ENCODE measurements at places on chromosomes 3 and 15. TPM values are rescaled to one million over a fixed set of nuclear protein-coding genes. Genes with fewer than 3 reads are reported as not detected.

- H3K36me3 ChIP-seq, result peaks cover 38% of the 10 kb centered on the region
- H3K4me1 ChIP-seq, result peaks cover 53% of the 10 kb centered on the region
Observed at GRCh38 chr3:38119821-38120692, 16.9 kb downstream of the ACAA1 start.

DNA sequence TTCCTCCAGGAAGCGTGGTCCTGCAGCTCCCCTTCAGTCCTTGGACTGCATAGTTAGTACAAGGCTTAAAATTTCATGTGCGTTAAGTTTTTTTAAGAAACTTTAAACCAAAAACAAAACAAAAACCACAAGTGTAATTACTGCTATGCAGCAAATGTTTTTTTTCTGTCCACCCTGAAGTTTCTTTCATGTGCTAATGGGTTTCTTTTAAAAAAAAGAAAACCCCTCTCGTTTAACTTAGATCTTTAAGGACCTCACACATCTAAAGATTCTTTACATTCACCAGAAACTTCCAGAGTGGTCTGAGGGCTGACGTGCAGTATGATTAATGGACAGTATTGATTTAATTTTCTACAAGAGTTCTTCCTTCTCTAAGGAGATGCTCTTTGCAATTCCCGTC lies 72.0 kb upstream of the PYGO1 start:
- no peak for DNase-seq
- no peaks in the 10 kb centered on the region for H3K36me3 ChIP-seq
- H3K27me3 ChIP-seq, result no peaks in the 10 kb centered on the region
- H3K27ac ChIP-seq, result no peak overlapping the region
- no peak overlapping the region for H3K4me3 ChIP-seq

DNA sequence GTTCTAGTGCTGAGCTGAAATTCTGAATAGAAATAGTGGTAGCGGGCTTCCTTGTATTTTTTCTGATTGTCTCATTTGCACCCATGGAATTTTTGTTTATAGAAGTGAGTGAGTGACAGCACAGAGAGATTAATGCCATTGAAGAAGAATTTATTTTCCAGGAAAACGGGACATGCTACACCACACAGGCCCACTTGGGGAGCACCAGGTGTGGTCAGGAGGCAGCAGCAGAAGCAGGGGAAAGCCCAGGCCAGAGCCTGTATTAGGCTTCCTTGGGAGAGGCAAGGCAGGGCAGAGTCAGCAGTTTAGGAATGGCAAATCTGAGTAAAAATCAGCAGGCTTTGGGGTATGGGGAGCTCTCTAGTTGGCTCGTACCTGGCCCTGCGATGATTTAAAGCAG lies 88.4 kb upstream of the ATP11B start:
- no peak for DNase-seq
- H3K27ac ChIP-seq, result no peak overlapping the region
- H3K36me3 ChIP-seq, result no peaks in the 10 kb centered on the region
- no peak overlapping the region for H3K4me3 ChIP-seq
- no peaks in the 10 kb centered on the region for H3K27me3 ChIP-seq
- H3K4me1 ChIP-seq, result peaks cover 2% of the 10 kb centered on the region

- no peak for DNase-seq
- H3K27me3 ChIP-seq, result no peaks in the 10 kb centered on the region
- no peak overlapping the region for H3K27ac ChIP-seq
Observed at GRCh38 chr3:11552289-11553264, 91.1 kb downstream of the VGLL4 start.

GRCh38 chr15:66149871-66150270 lies 103.7 kb downstream of the MEGF11 start:
- H3K27me3 ChIP-seq, result no peaks in the 10 kb centered on the region
- no peaks in the 10 kb centered on the region for H3K36me3 ChIP-seq
- no peaks in the 10 kb centered on the region for H3K4me1 ChIP-seq
- H3K27ac ChIP-seq, result no peak overlapping the region

CCK gene
- total RNA-seq, result 0.25 TPM

SENP8 gene
- total RNA-seq, result 0.67 TPM

DNA sequence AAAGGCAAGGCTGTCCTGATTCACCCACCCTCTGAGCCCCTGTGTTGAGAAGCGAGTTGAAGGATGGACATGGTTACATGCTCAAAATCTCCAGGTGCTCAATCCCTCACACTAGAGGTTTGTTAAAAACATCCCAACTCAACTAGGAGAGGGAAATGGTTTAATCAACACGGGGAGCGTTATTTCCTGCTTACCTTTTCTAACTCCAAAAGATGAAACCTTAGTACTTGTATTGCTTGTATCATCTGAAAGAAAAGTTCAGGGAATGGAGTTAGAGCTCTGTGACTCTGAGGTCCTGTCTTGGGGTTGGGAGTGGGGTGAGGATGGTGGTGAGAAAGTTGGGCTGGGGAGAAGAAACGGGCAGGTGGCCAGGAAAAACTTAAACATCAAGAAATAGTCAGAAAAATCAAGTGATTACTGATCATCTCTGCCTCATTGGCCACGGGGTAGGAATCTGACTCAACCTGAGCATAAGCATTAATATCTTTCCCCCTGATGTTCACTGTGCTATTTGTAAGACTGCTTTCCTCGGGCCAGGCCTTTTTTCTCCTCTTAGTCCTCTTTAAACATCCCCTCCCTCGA lies 5.9 kb downstream of the MEIS2 start:
- H3K27me3 ChIP-seq, result no peaks in the 10 kb centered on the region
- no peak overlapping the region for H3K4me3 ChIP-seq
- H3K27ac ChIP-seq, result no peak overlapping the region
- no peak for DNase-seq
- H3K4me1 ChIP-seq, result no peaks in the 10 kb centered on the region
- peaks cover 7% of the 10 kb centered on the region for H3K36me3 ChIP-seq

DNA sequence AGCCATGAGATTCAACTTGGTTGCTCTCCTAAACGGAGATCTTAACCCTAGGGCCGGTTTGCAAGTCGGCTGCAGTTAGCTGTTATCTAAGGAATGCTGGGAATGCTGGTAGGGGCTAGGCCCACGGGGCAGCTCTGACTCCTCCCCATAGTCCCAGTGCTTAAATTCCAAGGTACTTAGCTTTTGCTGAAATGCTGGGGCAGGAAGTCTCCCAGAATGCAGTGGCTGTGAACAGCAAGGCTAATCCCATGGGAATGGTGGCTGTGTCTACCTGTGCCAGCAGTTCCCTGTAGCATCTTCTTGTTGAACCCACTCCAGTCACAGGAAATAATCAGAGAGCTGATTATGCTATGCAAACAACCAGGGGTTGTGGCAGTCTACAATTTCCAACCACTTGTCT lies 102.5 kb upstream of the TJP1 start:
- H3K4me1 ChIP-seq, result peaks cover 7% of the 10 kb centered on the region
- H3K27me3 ChIP-seq, result no peaks in the 10 kb centered on the region
- no peaks in the 10 kb centered on the region for H3K36me3 ChIP-seq
- no peak overlapping the region for H3K4me3 ChIP-seq
- no peak for DNase-seq

IL12A gene
- 0.08 TPM for total RNA-seq

DNA sequence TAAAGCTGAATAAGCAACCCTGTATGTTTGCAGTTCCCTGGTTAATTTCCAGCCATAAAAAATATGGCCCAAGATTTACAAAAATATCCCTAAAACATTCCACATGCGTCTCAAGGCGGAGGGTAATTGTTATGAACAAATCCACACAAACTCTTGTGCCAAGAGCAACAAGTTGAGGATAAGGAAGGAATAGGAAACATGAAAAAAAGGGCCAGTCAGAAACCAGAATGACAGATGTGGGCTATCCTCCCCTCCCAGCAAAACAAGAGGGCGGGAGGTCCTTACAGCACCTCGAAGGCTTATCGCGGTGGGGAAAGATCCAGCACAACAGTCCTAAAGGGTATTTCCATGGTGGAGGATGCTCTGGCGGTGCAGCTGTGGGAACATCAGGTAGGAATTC lies 155.6 kb upstream of the HES1 start:
- H3K27ac ChIP-seq, result no peak overlapping the region
- H3K27me3 ChIP-seq, result no peaks in the 10 kb centered on the region
- DNase-seq, result no peak
- H3K36me3 ChIP-seq, result no peaks in the 10 kb centered on the region
- H3K4me1 ChIP-seq, result no peaks in the 10 kb centered on the region

CYP8B1 gene
- 21.2 TPM for total RNA-seq

DNA sequence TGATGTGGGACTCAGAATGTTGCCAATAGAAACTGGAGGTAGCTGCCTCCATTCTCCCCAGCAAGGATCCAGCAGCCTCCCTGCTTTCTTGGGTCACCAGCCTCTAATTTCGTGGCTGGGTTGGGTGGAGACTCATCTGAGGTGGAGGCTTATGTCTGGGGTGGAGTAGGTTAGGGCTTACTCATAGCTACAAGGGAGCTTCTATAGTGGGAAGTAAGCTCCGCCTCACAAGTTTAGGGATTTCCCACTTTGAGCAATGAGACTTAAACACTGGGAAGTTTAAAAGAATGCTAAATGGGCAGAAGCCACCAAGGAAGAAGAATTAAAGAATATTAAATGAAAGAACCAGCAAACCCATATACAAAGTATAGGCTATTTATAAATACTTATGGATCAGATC lies 63.8 kb downstream of the GJD2 start:
- no peaks in the 10 kb centered on the region for H3K4me1 ChIP-seq
- no peaks in the 10 kb centered on the region for H3K36me3 ChIP-seq
- DNase-seq, result no peak
- H3K27me3 ChIP-seq, result no peaks in the 10 kb centered on the region
- H3K4me3 ChIP-seq, result no peak overlapping the region

DNA sequence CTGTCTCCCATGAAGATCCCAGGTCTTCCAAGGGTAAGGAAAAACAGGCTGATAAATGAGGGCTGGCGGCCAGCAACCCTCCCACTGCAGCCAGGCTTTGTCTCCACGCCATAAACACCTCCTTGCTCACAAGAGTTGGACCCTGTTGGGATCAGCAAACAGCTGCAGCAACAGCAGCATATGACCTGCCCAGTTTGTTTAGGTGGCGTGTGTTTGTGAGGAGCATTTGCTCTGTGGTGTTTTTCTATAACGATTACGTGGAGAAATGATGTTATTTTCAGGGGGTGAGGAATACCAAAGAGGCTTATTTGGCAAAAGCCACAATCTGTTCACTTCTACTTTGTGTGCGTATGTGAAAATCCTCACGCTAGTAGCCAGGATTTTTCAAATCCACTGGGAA lies 58.5 kb downstream of the RFTN1 start:
- H3K27me3 ChIP-seq, result no peaks in the 10 kb centered on the region
- no peak overlapping the region for H3K4me3 ChIP-seq
- no peak overlapping the region for H3K27ac ChIP-seq
- H3K4me1 ChIP-seq, result no peaks in the 10 kb centered on the region

GRCh38 chr3:136658946-136659682 lies 93.1 kb downstream of the STAG1 start:
- no peak overlapping the region for H3K4me3 ChIP-seq
- DNase-seq, result no peak
- H3K4me1 ChIP-seq, result peaks cover 3% of the 10 kb centered on the region
- no peaks in the 10 kb centered on the region for H3K36me3 ChIP-seq

CCR3 gene
- total RNA-seq, result not detected

GRCh38 chr15:64157599-64158125 lies 5.2 kb downstream of the PPIB start:
- peaks cover 49% of the 10 kb centered on the region for H3K36me3 ChIP-seq

- H3K4me3 ChIP-seq, result no peak overlapping the region
- no peaks in the 10 kb centered on the region for H3K27me3 ChIP-seq
- no peaks in the 10 kb centered on the region for H3K4me1 ChIP-seq
- no peak for DNase-seq
- H3K36me3 ChIP-seq, result no peaks in the 10 kb centered on the region
Observed at GRCh38 chr15:57784081-57784511, 77.6 kb downstream of the POLR2M start.

PLIN1 gene
- total RNA-seq, result 46.0 TPM

DNA sequence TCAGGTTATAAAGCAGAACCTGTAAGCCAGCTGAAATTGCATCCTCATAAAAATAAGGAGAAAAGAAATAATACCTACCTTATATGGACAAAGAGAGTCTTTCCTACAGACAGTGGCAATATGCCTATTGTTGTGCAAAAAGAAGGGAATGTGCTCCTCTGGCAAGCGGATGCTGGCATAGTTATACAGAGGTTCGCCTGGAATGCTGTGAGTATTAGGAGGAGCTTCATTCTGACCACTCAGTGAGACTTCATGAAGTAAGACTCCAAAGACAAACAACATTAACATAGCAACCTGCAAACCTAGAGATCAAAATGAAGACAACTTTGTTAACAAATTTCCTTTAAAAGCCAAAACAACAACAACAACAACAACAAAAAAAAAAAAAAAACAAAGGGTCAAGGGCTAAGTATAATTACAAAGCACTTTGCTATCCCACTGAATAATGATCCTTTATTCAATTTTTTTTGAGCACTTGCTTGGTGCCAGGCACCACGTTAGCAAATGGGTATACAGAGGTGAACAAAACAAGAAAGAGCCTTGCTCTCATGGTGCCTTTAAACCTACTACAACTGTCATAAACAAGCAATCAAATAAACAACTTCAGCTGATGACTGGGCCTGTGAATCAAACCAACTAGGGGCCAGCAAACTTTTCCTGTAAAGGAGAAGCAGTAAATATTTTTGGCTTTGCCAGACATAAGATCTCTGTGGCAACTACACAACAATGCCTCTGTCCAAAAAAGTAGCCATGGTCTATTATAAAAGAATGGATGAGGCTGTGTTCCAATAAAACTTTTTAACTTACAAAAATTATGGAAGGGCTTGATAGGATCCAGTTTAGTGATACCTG lies 3.7 kb downstream of the EOGT start:
- H3K27me3 ChIP-seq, result no peaks in the 10 kb centered on the region
- no peak overlapping the region for H3K4me3 ChIP-seq
- no peak for DNase-seq
- H3K36me3 ChIP-seq, result peaks cover 10% of the 10 kb centered on the region
- H3K27ac ChIP-seq, result no peak overlapping the region

DNA sequence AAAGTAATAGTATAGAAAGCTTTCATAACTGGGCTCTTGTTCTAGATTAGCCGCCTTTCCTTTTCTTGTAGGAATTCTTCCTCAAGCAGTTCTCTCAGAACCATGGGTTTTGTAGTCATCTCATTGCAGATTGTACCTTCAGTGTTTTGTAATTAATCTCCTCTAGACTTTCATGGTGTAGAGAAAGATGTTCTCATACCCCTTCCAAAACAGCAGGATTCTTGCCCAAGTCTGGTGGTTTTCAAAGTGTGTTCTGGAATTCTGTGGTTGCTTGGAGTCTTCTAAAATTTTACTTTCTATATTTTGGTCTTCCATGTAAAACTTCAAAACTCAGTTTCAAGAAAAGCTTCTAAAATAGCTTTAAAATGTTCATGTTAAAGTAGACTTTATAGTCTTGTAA lies 293.8 kb downstream of the PTPRG start:
- DNase-seq, result no peak
- no peaks in the 10 kb centered on the region for H3K36me3 ChIP-seq
- no peaks in the 10 kb centered on the region for H3K27me3 ChIP-seq

- no peaks in the 10 kb centered on the region for H3K27me3 ChIP-seq
- no peak for DNase-seq
- no peaks in the 10 kb centered on the region for H3K4me1 ChIP-seq
- no peak overlapping the region for H3K27ac ChIP-seq
- no peaks in the 10 kb centered on the region for H3K36me3 ChIP-seq
Observed at GRCh38 chr3:109072194-109072593, 45.7 kb downstream of the MORC1 start.

- H3K36me3 ChIP-seq, result no peaks in the 10 kb centered on the region
- H3K4me3 ChIP-seq, result no peak overlapping the region
- H3K27me3 ChIP-seq, result no peaks in the 10 kb centered on the region
- no peak for DNase-seq
Observed at GRCh38 chr15:49988766-49989165, 130.3 kb downstream of the ATP8B4 start.

- H3K4me1 ChIP-seq, result no peaks in the 10 kb centered on the region
- no peak overlapping the region for H3K4me3 ChIP-seq
- H3K27me3 ChIP-seq, result no peaks in the 10 kb centered on the region
Observed at GRCh38 chr3:27031476-27031875, 337.7 kb downstream of the NEK10 start.

- DNase-seq, result no peak
- no peak overlapping the region for H3K4me3 ChIP-seq
- no peaks in the 10 kb centered on the region for H3K4me1 ChIP-seq
- no peak overlapping the region for H3K27ac ChIP-seq
Observed at GRCh38 chr3:186268616-186269448, 93.2 kb downstream of the DGKG start.
